ENCODE measurements at places on chromosomes 3 and 15.

DNA sequence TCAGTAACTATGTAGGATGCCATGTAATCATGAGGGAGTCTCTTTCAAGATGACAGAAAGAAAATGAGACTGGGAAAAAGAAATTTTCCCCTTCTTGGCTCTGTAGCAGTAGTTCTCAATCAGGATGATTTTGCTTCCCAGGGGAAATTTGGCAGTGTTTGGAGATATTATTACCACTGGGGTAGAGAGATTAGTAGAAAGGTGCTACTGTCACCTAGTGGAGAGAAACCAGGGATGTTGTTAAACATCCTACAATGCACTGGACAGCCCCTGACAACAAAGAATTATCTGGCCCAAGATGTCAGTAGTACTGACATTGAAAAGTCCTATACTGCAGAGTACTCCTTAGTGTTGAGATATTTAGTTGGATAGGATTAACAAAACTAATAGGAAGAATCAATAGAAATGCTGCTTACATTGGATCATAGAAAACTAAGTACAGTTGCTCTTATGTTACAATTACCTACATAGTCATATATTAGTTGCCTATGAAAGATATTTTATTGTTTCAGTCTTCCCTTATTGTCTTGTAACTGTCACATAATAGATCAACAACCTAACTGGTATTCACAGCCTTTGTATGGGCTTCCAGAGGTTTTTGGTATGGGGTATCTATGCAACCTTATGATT lies 433.3 kb downstream of the RAP2B start:
- no peak for DNase-seq

DNA sequence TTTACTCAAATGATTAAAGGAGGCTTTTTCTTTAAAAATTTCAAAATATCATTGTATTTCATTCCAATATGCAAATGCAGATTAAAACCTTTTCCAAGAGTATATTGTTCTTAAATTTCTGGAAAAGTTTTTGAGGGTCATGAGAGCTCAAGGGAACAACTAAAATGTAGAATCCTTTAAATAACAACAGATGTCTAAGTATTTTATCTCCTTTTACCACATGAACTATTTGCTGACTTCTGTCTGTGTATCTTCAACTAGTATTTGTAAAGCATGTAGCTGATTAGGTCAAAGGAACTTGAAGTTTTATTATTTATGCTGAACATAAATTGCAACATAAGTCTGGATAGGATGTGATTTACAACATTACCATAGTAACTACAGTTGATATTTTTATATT lies 402.6 kb downstream of the CNTN6 start:
- no peak for DNase-seq

DNA sequence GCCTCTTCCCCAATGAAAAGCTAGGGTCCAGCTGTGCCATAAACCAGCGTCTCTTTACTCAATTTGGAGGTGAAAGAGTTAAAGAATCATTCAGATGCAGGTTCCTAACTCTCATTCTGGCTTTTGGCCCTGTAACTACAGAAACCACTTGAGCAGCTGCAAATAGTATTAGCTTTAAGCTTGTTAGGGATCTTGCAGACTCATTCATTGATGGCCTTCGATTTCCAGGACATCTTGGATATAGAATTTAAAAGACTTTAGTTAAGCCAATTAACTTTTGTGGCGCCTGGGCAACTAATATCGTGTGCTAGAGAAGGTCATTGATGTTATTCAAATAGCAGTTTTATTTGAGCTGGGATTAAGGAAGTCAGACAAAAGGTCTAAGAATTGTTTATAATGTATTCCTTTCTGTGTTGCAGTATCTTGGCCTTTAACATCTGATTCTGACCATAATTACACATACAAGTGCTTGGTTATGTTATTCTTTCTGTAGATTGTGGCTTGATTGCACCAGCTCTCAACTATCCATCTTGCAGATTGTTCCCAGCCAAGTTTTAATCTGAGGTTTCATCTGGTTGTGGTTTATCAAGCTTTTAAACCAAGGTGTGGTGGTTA lies 185.3 kb downstream of the CACNA2D3 start:
- DNase-seq, result no peak

- no peak for DNase-seq
Observed at GRCh38 chr3:175726228-175726627, 867.1 kb downstream of the NAALADL2 start.

- no peak for DNase-seq
Observed at GRCh38 chr3:113721636-113722035, 24.4 kb downstream of the NAA50 start.

- no peak for DNase-seq
Observed at GRCh38 chr15:60115579-60116380, 111.7 kb downstream of the FOXB1 start.

GRCh38 chr3:61715886-61716527 lies 154.6 kb downstream of the PTPRG start:
- no peak for DNase-seq

DNA sequence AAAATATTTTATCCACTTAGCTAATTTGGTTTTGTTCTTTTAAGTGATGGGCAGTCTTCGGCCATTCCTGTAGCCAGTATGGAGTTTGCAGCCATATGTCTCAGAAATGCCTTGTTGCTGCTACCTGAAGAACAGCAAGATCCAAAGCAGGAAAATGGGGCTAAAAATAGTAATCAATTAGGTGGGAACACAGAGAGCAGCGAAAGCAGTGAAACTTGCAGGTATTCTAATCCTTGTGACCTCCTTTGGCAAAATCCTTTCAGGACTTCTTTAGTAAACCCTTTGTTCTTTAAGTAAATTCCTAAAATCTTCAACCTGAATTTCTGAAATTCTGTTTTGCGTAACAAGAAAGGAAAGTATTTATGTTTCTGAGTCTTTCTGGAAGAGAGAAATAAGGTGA lies 49.8 kb downstream of the CNOT10 start:
- DNase-seq, result no peak

GRCh38 chr15:71329041-71329440 lies 213.8 kb downstream of the THSD4 start:
- DNase-seq, result no peak

DNA sequence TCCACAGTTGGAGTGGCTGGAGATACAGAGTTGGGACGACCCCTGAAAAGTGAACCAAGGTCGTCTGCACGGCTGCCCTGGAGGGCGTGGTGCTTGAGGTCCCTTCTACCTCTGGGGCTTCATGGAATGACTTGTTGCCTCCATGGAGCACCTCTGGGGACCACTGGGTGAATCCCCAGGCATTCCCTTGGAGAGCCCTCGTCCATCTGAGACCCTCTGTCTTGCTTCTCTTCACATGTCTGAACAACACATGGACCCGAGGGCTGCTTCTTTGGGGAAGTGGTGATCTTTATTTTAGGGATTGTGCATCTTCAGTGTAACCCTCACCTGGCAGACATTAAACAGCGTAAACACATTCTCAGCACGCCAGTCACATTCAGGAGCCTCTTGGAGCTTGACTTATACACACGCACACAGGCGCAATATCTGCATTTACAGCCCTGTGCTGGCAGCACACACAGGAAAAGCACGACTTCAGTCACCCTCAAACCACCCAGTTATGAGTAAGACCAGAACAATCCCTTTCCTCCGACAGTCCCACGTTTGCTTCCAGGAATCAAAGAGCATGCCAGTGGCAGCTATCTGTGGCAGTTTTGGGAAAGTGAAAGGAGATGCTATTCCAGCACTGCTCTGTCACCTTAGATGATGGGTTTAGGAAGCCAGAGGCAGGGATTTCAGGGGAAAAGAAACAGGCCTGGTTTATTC lies 12.6 kb downstream of the FAM107A start:
- DNase-seq, result no peak

DNA sequence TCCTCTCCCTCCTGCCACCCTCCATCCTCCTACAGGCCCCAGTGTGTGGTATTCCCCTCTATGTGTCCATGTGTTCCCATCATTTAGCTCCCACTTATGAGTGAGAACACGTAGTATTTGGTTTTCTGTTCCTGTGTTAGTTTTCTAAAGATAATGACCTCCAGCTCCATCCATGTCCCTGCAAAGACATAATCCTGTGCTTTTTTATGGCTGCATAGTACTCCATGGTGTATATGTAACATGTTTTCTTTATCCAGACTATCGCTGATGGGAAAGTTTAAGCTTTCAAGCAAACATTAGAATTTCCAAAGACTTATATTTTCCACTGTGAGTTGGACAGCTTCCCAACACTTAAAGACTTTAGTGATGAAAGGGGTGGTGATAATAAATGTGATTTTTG lies 105.9 kb upstream of the PIAS1 start:
- no peak for DNase-seq

GRCh38 chr3:32553459-32553858 lies 17.2 kb downstream of the DYNC1LI1 start:
- no peak for DNase-seq

GRCh38 chr15:64902863-64903262 lies 8.8 kb upstream of the ANKDD1A start:
- no peak for DNase-seq

DNA sequence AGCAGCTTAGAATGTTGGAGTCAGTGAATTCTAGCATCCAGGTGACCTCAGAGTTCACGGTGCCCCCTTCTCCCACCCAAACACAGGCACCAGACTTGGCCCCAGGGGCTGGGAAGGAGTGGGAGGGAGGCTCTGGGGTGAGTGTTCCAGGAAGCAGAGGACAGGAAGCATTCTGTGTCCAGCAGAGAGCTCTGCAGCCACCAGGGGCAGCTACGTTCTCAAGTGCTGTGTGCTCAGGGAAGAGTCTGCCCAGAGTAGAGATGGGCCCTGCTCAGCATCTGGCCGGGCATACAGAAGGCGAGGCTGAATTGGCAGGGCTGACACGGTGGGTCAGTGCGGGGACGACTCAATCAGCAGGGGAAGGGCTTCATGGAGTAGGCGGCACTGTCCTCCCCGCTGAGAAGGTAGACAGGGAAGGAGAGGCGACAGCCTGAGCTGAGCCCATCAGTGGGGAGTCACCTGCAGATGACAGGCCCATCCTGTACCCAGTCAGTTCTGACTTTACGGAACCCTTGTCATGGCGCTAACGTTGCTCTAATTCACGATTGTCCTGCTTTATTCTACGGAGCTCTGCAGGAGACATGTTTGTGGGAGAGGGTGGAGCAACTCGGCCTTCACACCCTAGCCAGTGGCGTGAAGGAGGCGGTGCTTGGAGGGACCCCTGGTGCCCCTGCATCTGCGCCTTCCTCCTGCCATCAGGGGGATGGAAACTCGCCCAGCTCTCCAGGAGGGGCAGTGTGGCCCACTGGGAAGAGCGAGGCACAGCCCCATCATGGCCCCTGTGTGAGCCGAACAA lies 82.2 kb downstream of the C3orf70 start:
- peak; percentile 13 for DNase-seq

DNA sequence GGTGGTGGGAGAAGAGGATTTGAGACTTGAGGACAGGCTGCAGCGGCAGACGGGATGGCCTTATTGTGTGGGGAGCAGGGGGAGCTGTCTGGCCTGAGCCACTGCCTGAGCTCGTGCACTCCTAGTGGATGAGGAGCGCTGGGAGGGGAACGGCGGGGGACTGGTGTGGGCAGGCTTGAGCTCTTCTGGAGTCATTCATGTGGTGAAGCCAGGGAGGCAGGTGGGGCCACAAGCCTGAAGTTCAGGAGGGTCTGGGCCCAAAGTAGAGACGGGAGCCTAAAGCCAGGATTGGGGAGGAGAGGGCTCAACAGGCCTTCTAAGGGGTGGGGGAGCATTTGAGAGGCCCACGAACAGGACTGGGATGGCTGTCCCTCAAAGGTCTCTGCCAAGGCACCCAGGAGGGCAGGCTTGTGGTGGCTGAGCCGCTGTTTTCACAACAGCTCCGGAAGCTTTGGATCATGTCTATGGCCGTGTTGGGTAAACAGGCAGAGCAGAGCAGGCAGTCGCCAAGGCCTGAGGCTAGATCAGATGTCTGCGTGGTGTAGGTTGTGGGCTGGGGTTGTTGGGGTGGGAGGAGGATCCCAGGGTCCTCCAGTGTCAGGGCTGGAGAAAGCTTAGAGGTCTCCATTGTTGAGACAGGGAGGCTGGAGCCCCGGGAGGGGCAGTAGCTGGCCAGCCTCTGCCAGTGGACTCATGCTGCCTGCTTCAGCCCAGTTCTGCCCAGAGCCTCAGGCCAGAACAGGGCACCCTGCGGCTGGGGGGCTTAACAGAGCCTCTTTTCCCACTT lies 8.2 kb downstream of the PRKCD start:
- no peak for DNase-seq

DNA sequence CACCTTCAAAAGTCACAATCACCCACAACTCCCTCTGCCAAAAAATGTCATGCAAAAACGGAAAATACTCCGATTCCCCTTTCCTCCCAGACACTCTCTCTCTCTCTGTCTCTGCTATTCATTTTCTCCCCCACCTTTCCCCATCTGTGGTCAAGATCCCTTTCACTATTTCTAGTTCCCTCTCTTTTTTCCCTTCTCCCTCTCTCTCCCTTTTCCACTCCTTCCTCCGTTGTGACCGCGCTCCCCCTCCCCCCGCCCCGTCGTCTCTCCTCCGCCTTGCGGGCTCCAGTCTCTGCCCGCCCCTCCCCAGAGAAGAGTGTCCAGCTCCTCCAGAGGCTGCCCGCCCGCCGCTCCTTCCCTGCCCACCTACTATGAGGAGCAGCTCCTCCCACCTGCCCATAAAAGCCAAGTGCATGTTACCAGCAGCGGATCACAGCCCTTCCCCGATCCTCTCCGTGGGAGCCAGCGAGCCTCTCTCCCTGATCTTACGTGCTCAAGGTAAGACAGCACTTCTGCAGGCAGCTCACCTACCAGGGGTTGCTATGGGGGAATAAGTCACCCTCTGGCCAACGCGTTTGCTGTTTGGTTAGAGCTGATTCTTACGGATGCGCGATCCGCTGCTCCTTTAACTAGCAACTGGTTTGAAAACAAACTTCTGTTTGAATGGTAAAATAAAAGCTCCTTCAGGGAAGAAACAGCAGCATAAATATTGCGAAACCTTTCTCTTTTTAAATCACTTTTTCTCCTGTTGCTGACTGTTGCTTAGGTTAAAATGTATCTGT lies at the start of gene COL8A1:
COL8A1 (plus strand) TSS at position 428 of the 782 bp plus-strand sequence. CDS start 152,089 bp downstream, outside the sequence.
- DNase-seq, result no peak

DNA sequence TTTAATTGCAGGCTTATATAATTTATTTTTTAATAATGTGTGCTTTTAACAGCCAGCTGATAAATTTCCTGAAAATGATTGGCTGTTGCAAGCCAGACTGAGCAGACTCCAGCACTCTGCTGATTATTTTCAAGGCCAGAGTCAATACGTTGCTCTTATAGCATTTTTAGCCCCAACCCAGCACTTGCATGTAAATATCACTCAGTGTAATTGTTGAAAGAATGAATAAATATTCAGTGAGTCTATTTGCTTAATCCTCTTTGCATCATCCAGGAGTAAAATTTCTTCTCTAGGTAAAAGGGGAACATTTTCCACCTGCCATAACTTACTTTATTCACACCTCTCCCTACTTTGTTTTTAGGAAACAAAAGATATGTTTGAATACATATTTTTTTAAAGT lies 2.9 kb downstream of the GABRR3 start:
- no peak for DNase-seq

- no peak for DNase-seq
Observed at GRCh38 chr3:17724122-17724521, 18.3 kb downstream of the TBC1D5 start.

DNA sequence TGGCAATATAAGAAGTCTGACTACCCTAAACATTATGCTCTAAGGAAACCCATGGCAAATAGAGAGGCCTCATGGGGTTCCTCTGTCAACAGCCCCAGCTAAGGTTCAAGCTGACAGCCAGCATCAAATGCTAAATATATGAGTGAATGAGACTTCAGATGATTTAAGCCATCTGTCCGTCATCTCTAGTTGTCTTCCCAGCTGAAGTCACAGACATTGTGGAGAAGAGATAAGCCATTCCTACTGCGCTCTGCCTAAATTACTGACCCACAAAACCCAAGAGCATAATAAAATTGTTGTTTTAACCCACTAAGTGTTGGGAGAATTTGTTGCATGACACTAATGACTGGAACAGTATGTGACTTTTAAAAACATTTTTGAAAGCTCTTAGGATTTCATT lies 87.3 kb upstream of the IGSF10 start:
- DNase-seq, result peak; percentile 29

GRCh38 chr15:76342382-76343201 lies 6.0 kb downstream of the ISL2 start:
- no peak for DNase-seq

All from NCI-H1436 (cell line).